ENCODE measurements at places on chromosomes 12 and 14.

- no peak for DNase-seq
These were observed 17.9 kb downstream of the SPTLC2 start for GRCh38 chr14:77598366-77599070.

DNA sequence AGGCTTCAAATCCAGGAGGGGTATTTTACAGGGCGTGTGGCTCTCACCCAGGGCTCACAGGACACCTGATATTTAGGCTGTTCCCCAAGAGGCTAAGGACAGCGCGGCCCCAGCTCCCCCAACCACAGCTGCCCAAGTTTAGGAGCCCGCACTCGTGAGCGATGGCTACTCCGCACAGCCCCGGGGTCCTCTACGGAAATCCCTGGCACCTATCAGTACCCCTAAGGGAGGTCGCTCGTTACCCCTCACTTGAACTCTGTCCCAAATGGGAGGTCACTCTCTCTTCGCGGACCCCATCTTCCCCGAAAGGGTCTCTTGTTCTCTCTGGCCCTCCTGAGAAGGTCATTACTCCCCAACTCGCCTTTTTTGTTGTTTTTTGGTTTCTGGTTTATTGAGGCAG lies 708 bp upstream of the P2RX4 start:
- no peak for DNase-seq

DNA sequence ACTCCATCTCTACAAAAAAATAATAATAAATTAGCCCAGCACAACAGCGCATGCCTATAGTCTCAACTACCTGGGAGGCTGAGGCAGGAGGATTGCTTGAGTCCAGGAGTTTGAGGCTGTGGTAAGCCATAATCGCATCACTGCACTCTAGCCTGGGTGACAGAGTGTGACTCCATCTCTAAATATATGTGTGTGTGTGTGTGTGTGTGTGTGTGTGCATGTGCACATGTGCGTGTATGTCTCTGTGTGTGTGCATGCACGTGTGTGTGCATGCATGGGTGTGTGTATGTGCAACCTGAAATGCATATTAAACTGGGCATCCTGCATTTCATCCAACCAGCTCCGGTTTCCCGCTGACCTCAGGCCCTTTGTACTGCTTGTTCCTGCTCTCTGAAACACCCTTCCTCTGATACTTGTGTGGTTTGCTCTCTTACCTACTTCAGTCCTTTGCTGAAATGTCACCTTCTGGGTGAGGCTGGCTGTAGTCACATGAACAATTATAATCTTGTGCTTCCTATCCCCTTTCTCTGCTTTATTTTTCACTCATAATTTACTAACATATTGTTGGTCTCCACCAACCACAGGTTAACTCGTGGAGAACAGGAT lies 46.9 kb downstream of the PHLDA1 start:
- DNase-seq = no peak

- DNase-seq = no peak
These were observed 35.6 kb downstream of the RASSF8 start for GRCh38 chr12:25993901-25994651.

- DNase-seq = no peak
These were observed 94.0 kb downstream of the RPS29 start for GRCh38 chr14:49492151-49492550.

Data from activated CD8-positive, alpha-beta memory T cell treated with anti-CD3 and anti-CD28 coated beads, Interleukin-2, amount 50 U/mL, for 4 hours (primary cell).